Fibroblast of lung (primary cell): ENCODE measurements at places on chromosomes 7 and 10. TPM values are rescaled to one million over a fixed set of nuclear protein-coding genes. Genes with fewer than 3 reads are reported as not detected.

Gene GNG11
- 9.0 and 27.2 TPM in 2 replicates for total RNA-seq

Gene MRC1
- under 0.01 TPM in 1 of 2 replicates, not detected in the other for total RNA-seq

Gene RARRES2
- 65.6 and 174 TPM in 2 replicates for total RNA-seq

Gene TAS2R41
- total RNA-seq = not detected in 2 replicates

Gene FGFBP3
- 0.26 and 0.50 TPM in 2 replicates for total RNA-seq

Gene PRSS37
- total RNA-seq = not detected in 2 replicates

Gene ANXA11
- 83.7 and 124 TPM in 2 replicates for total RNA-seq

Gene PKD2L1
- total RNA-seq = not detected in 2 replicates

Gene LRRN3
- 0.26 and 1.8 TPM in 2 replicates for total RNA-seq

Gene RAB19
- not detected in 2 replicates for total RNA-seq

Gene MEOX2
- total RNA-seq = 0.50 and 1.5 TPM in 2 replicates

Gene MKRN1
- 74.0 and 81.9 TPM in 2 replicates for total RNA-seq

Gene HGF
- 108 and 243 TPM in 2 replicates for total RNA-seq

Gene HHEX
- 3.1 and 3.5 TPM in 2 replicates for total RNA-seq

Gene KIF20B
- 6.7 and 9.2 TPM in 2 replicates for total RNA-seq

Gene ALOX5
- total RNA-seq = not detected in 2 replicates

Gene ITIH2
- not detected in 2 replicates for total RNA-seq

Gene ANKRD7
- 2.3 and 2.8 TPM in 2 replicates for total RNA-seq

Gene DOCK1
- total RNA-seq = 74.7 and 91.0 TPM in 2 replicates

Gene MNX1
- total RNA-seq = not detected in 2 replicates

Gene ATOH7
- under 0.01 TPM in 1 of 2 replicates, not detected in the other for total RNA-seq

Gene CALHM2
- total RNA-seq = 31.6 and 35.8 TPM in 2 replicates

Gene DNAJC1
- total RNA-seq = 46.2 and 64.7 TPM in 2 replicates

Gene LMTK2
- 6.9 TPM in 2 replicates for total RNA-seq

Gene SUMF2
- total RNA-seq = 199 and 229 TPM in 2 replicates

Gene MSS51
- 0.77 and 1.5 TPM in 2 replicates for total RNA-seq

Gene CALHM3
- total RNA-seq = not detected in 2 replicates

Gene SEMA3E
- total RNA-seq = 1.5 and 2.0 TPM in 2 replicates

Gene UTF1
- not detected in 2 replicates for total RNA-seq

Gene EXOC6
- total RNA-seq = 8.5 and 9.2 TPM in 2 replicates

Gene NEUROG3
- total RNA-seq = not detected in 2 replicates

Gene IDI2
- total RNA-seq = not detected in 2 replicates

Gene GALNT11
- 32.4 and 43.8 TPM in 2 replicates for total RNA-seq

Gene GLCCI1
- 6.7 and 8.3 TPM in 2 replicates for total RNA-seq
